ENCODE measurements at places on chromosomes 12 and 14. TPM values are rescaled to one million over a fixed set of nuclear protein-coding genes. Genes with fewer than 3 reads are reported as not detected.

Gene PMEL
- 0.47 TPM for total RNA-seq

Gene PLCZ1
- not detected for total RNA-seq

Gene CEP170B
- total RNA-seq: 12.4 TPM

Gene P2RX7
- total RNA-seq: 2.5 TPM

Gene ABHD4
- total RNA-seq: 47.4 TPM

Gene MORN3
- 0.26 TPM for total RNA-seq

Gene C12orf56
- total RNA-seq: not detected

Gene AMHR2
- total RNA-seq: 0.23 TPM

Gene OTOGL
- total RNA-seq: 2.6 TPM

Gene TCL1B
- total RNA-seq: not detected

Gene KRT72
- total RNA-seq: not detected

Gene CLEC4C
- total RNA-seq: not detected

Gene FOXG1
- total RNA-seq: not detected

Gene MARCHF9
- total RNA-seq: 1.8 TPM

Gene SLCO1A2
- total RNA-seq: not detected

Gene TROAP
- 1.6 TPM for total RNA-seq
